Thoracic aorta endothelial cell (primary cell): ENCODE measurements at places on chromosomes 3 and 15. TPM values are rescaled to one million over a fixed set of nuclear protein-coding genes. Genes with fewer than 3 reads are reported as not detected.

Gene CP
- total RNA-seq = under 0.01 TPM in 1 of 2 replicates, not detected in the other

Gene POLQ
- total RNA-seq = 15.7 and 20.5 TPM in 2 replicates

Gene GOLGA6L10
- 0.40 and 1.2 TPM in 2 replicates for total RNA-seq

Gene LRTM1
- not detected in 2 replicates for total RNA-seq

Gene P3H2
- total RNA-seq = 0.79 and 2.7 TPM in 2 replicates

Gene ADIPOQ
- not detected in 2 replicates for total RNA-seq

Gene BUB1B
- total RNA-seq = 41.0 and 78.3 TPM in 2 replicates

Gene GP5
- total RNA-seq = 0.14 TPM in 1 of 2 replicates, not detected in the other

Gene ABI3BP
- 36.0 and 40.6 TPM in 2 replicates for total RNA-seq

Gene STAC
- not detected in 2 replicates for total RNA-seq

Gene OXTR
- 0.13 and 0.14 TPM in 2 replicates for total RNA-seq

Gene SCAANT1
- not detected in 2 replicates for total RNA-seq

Gene ALG1L2
- total RNA-seq = 0.27 TPM in 1 of 2 replicates, not detected in the other

Gene CPNE9
- total RNA-seq = not detected in 2 replicates

Gene STRIT1
- not detected in 2 replicates for total RNA-seq

Gene CCR4
- total RNA-seq = under 0.01 and 0.22 TPM in 2 replicates

Gene ITGB5
- 130 and 149 TPM in 2 replicates for total RNA-seq

Gene MAP1A
- 2.3 and 2.4 TPM in 2 replicates for total RNA-seq

Gene USP13
- 18.9 and 22.9 TPM in 2 replicates for total RNA-seq

Gene TRIM42
- total RNA-seq = not detected in 2 replicates

Gene ACKR2
- total RNA-seq = 0.07 TPM in 1 of 2 replicates, not detected in the other

Gene TM4SF18
- 156 and 234 TPM in 2 replicates for total RNA-seq

Gene STIMATE
- total RNA-seq = 13.7 and 15.1 TPM in 2 replicates

Gene SIN3A
- total RNA-seq = 35.6 and 51.0 TPM in 2 replicates

Gene SPG21
- total RNA-seq = 81.4 and 85.4 TPM in 2 replicates

Gene CRBN
- 70.5 and 82.9 TPM in 2 replicates for total RNA-seq

Gene CASR
- not detected in 2 replicates for total RNA-seq

Gene RAB6B
- 0.66 and 0.72 TPM in 2 replicates for total RNA-seq

Gene ROBO1
- 13.3 and 20.9 TPM in 2 replicates for total RNA-seq

Gene CTXN2
- total RNA-seq = not detected in 2 replicates

Gene SECISBP2L
- total RNA-seq = 47.7 and 54.8 TPM in 2 replicates

Gene DET1
- total RNA-seq = 5.1 and 6.3 TPM in 2 replicates

Gene COLQ
- 0.13 and 1.1 TPM in 2 replicates for total RNA-seq

Gene NMD3
- total RNA-seq = 93.6 and 105 TPM in 2 replicates

Gene NOX5
- 0.07 TPM in 1 of 2 replicates, not detected in the other for total RNA-seq

Gene XCR1
- total RNA-seq = not detected in 2 replicates
